Stimulated activated CD4-positive, alpha-beta T cell treated with anti-CD3 and anti-CD28 coated beads, Interleukin-4, amount 100 ng/mL, for 4 hours (primary cell): ENCODE measurements at places on chromosomes 6 and 20.

- no peak for DNase-seq
Observed at GRCh38 chr6:155473741-155474140, 18.1 kb upstream of the NOX3 start.

DNA sequence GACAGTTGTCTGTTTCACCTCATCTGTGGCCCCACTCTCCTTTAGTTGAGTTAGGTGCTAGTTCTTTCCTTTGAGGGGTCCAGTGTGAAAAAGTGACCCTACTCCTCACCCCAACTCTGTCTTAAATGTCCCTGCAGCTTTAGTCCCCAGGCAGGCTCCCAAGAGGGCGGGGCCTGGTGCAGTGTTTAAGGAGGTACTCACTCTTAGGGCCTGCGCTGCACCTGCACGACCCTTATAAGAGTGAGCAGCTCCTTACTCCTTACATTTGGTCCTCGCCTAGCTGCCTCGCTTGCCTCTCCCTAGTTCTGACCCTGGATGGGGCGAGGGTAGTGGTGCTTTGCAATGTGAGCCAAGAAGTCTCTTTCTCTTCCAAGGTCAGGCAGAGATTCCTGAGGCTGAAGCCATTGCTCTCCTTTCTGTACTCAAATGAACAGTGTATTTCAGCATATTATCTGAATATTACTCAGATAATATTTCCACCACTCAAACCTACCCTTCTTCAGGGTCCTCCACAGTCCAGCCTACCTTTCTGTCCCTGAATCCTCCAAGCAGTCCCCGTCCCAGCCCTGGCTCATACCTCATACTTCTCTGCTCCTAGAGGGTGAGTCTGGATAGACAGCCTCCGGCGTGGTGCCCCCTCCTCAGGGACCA is 11.9 kb upstream of the VEGFA start:
- DNase-seq: no peak

DNA sequence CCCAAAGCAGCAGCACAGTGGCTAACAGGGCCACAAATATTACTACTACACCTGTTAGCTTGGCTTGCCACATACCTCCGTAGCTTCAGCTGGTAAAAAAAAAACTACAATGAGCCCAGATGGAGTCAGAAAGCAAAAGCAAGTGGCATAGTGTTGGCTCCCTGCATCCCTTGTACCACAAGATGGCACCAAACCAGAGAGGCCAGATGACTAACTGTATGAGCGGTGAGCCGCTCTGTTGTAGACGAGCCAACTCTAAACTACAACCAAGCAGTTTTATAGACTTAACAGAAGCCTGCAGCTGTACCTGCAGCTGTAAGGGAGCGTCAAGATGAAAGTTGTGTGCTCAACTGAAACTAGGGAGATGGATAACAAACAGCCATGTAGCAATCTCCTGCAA is 84.5 kb upstream of the MCHR2 start:
- peak; percentile 1 for DNase-seq

DNA sequence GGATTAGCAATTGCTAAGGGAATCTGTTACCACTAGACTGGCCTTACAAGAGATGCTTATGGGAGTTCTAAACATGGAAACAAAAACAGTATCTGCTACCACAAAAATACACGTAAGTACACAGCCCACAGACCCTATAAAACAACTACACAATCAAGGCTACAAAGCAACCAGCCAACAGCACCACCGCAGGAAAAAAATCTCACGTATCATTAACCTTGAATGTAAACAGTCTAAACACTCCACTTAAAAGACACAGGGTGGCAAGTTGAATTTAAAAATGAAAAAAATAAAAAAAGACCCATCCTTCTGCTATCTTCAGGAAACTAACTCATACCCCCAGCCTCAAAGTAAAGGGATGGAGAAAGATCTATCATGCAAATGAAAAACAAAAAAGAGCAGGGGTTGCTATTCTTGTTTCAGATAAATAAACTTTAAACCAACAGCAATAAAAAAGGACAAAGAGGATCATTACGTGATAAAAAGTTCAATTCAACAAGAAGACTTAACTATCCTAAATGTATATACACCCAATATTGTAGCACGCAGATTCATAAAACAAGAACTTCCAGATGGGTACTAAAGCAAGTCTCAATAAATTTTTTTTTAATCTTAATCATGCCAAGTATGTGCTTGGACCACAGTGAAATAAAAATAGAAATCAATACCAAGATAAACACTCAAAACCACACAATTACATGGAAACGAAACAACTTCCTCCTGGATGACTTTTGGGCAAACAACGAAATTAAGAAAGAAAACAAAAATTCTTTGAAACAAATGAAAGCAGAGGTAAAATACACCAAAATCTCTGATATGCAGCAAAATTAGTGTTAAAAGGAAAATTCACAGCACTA is 52.3 kb downstream of the RNGTT start:
- DNase-seq: no peak

DNA sequence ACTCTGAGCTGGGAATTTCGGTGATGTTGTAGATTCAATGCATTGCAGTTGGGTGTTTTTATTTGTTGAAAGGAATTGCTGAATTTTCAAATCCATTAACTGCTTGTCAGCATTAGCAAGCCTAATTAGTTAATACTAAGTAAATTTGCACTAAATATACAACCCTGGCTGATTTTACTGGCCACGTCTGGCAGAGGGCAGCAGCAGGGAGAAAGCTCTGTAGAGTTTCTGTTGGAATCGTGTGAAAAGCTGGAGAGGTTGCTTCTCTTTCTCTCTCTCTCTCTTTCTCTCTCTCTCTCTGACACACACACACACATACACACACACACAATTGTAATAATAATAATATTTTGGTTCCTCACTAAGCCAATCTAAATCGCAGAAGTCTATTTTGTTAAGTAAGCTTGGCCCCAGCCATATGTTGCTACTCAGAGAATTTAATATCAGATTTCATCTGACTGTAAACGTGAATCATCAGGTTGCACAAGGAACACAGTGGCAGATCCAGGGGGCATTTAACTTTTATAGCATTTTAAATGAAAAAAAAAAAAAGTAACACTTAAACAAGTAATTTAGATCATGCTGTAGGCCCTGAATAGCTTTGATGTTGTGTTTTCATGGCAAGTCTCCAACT is 289.5 kb downstream of the ESR1 start:
- DNase-seq: no peak

GRCh38 chr20:33826270-33826897 is 15.2 kb downstream of the CHMP4B start:
- DNase-seq: no peak

DNA sequence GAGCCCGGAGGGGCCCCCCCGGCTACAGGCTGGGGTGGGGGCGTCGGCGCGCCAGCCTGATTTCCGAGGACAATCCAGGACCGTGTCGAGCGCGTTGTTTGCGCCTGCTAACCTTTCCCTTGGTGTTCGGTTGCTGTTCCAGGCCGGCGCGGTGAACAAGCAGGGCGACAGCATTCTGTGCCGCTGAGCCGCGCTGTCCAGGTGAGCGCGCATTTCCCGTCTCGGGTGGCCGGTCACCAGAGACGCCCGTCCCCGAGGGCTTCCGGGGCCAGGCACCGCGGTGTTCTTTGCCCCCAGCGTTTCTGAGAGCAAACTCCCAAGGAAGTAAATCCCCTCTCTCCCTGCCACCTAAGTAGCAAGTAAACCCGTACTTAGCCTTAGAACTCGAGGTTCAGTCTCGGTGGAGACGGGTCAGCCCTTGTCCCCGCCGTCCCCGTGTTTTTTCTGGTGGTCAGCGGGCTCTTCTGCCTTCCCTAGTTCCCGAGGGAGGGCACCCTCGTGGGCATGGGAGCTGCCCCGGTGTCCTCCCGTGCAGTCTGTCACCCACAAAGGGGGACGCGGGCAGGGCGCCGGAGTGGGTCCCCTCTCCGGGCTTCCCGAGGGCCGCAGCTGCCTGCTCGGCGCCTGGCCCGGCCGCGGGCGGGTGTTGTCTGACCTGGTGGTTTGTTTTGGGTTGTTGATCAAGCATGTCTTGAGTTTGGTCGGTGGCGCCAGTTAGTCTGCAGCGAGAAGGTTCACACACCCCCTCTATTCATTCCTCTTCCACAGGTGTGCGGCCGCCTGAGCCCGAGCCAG is 1.5 kb downstream of the ID4 start:
- no peak for DNase-seq

DNA sequence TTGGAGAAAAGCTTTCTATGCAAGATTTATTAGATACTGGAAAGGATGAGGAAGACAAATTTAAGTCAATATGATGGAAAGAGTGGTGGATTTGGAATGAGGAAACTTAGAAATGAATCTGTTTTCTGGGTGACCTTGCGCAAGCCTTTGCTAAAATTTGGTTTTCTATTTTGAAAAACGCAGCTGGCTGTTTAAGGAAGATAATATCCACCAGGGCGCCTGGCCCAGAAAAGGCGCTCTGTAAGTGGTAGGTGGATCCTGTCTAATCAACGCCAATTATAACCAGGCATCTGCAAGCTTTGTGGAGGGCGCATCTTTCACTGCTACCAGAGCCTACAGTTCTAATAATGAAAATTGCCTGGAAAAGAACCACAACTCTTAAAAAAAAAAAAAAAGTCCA is 398 bp upstream of the SPATS1 start:
- no peak for DNase-seq
